ENCODE measurements at places on chromosomes 4 and X.

DNA sequence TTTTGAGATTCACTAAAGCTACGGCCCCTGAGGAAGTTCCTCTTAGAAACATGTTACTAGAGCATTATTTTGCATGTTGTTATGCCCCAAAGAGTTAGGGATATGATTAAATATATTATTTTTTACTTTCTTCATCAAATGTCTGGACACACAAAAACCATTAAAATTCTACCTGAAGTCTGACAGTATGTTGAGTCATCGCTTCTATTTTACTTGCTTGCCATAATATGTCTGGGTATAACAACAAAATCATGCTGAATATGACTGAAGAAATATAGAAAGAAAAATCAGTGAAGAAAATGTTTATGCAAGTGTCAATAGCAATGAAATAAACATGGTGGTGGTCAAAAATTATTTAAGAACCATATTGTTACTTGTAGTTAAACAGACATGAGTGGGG is 1818.5 kb upstream of the ADGRL3 start:
- no peak for DNase-seq

- no peak for DNase-seq
These were observed 20.6 kb downstream of the SRD5A3 start for GRCh38 chr4:55366621-55367020.

- no peak for DNase-seq
These were observed 90.0 kb upstream of the AFAP1 start for GRCh38 chr4:8029689-8030088.

- no peak for DNase-seq
These were observed 14.4 kb downstream of the BCOR start for GRCh38 chrX:40083120-40083978.

GRCh38 chr4:123325241-123325681 is 71.3 kb upstream of the SPRY1 start:
- no peak for DNase-seq

- no peak for DNase-seq
These were observed 53.2 kb downstream of the HTT-AS start for GRCh38 chr4:3021127-3021526.

DNA sequence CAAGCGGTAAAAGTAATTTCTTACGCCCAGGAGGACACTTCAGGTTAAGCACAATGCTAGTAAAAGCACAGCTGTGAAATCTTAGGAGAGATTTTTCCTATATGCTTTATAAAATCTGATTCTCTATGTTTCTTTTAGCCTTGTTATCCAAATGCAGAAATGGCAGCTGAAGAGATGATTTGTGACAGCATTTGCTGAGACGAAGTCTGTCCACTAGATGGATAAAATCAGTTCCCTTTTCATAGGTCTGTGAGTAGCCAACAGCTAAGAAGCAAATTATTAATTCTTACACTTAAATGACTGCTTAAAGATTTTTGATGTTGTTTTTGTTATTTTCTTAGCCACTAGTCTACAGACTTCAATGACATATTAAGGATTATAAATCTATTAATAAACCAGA is 5.3 kb downstream of the GPM6A start:
- DNase-seq = no peak

DNA sequence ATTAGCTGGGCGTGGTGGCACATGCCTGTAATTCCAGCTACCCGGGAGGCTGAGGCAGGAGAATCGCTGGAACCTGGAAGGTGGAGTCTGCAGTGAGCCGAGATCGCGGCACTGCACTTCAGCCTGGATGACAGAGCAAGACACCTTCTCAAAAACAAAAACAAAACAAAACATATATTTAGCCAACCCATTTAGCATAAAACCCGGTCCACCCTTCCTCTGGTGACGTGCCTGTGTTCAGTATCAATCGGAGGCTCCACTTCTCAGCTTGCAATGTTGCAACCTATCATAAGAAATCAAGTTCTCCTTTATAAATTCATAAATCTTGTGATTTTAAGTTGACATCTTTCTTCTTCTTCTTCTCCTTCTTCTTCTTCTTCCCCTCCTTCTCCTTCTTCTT is 73.9 kb downstream of the SLC34A2 start:
- DNase-seq = no peak

DNA sequence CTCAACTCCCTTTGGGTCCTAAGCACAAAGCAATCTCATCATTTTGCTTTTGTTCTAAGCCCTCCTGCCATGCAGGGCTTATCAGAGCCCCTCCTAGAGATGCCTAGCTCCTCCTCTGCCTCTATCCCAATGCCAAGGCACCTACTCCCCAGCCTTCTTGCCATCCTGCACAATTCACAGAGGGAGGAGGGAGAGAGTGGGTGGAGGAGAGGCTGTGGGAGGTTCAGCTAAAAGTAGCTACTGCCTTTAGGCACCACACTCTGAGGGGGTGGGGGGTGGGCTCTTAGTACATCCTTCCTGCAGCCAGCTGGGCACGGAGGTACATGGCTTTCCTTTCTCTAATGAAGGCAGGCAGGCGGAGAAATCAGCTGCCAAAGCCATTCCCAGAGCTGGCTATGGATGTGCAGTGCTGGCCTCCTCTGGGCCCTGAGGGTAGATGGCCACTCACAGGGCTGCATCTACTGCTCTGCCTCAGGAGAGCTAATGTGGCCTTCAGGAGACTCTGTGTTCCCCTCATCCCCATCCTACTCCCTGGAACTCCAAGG is 40.1 kb downstream of the ARHGEF9 start:
- no peak for DNase-seq
